ENCODE measurements at places on chromosomes 7 and 10.
A peak's percentile ranks its signal among the peaks of the same experiment; 100 is the strongest.

DNA sequence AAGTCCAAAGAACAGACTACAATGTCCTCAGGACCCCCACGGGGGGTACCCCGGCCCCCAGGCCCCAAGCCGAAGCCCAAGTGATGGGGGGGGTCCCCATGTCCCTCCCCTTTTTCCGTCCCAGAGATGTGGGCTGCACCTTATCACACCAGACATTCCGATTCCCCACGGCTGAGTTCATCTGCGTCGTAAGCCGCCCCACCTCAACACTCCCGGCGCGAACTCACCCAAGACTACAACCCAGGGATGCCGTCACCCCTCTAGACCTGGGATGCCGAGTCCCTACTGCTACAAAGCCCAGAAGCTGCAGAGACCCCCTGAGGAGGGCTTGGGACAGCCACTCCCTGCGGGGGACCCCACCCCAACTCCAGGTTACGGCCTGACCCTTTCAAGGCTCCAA, 14.5 kb downstream of the PDGFA start:
- no peak for DNase-seq

DNA sequence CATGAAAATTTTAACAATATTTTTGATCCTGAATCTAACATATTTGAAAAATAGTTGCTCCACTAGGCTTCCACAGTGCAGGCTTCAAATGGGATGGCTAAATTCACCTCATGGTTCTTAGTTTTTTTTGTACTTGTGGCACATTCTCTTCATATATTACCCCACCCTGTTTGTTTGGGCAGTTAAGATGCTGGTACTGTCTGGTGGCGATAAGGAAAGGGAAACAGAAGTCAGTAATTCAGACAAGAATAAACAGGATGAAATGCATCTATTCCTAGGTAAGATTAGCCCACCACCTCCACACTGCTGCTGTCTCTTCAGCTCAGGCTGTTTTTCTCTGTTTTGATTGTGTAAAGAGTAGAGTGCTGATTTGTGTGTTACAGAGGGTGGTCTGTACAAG, 44.2 kb downstream of the GLRX3 start:
- DNase-seq: no peak

GRCh38 chr7:100571829-100572116, 1.9 kb downstream of the SAP25 start:
- DNase-seq: no peak

- DNase-seq: no peak
Observed at GRCh38 chr10:101841826-101842225, 1.8 kb downstream of the KCNIP2 start.

GRCh38 chr7:92806496-92806895, 29.9 kb downstream of the CDK6 start:
- DNase-seq: no peak

- peak; percentile 80 for DNase-seq
Observed at GRCh38 chr7:130896898-130897514, 163.0 kb upstream of the KLF14 start.

DNA sequence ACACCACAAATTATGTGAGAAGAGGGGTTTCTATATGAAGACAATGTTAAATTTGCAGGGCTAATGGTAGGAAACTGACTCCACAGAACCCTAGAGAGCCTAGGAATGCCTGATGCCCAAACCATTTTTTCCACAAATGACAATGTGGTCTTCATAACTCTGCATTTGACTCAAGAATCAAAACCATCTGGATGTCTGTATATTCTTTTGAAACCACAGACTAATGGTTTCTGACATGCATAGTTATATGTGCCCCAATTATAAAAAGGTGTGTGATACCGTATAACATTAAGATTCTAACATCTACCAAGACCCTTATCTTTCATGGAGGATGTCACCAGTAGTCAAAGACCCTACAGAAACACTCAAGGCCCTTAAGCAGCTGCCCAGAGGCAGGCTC, 20.3 kb downstream of the SEC61G start:
- no peak for DNase-seq

GRCh38 chr7:93890464-93891068, at the start of gene TFPI2:
TFPI2 (minus strand) TSS chr7:93890753; CDS start chr7:93890678, 75 bp downstream.
- DNase-seq: peak; percentile 53

DNA sequence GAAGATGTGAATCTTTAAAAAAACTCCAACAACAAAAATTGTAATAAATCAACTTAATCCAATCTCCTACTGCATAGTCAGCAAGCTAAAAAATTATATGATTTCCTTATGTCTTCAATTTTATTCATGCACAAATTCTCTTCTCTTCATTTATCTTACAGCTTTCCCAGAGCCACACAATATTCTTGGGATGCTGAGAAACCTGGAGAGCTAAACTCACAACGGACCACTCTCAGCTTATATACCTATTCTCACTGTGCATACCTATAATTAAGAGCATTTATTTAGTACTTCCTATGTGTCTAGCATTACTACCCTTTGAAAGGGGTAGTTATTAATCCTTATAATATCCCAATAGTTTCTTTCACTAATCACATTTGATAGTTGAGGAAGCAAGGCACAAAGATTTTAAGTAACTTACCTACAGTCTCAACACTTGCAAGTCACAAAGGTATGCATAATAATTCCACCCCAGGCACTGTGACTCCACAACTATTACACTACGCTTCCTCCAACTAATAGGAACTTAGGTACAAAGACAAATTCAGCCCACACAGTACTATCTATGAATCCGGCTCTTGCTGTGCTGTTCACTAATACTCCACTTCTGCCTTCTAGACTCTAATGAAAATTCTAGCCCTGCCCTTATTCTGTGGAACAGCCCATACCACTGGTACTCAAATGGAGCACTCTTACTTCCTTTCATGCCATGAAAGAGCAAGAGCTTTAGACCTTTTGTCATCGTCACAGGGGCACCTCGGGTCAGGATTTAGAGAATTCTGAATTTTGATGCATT, 5.1 kb downstream of the CCDC71L start:
- no peak for DNase-seq

- DNase-seq: no peak
Observed at GRCh38 chr7:68689087-68689433, 909.2 kb upstream of the AUTS2 start.

- DNase-seq: peak; percentile 28
Observed at GRCh38 chr10:5775685-5776084, 37.5 kb downstream of the GDI2 start.

- peak; percentile 56 for DNase-seq
Observed at GRCh38 chr7:157568770-157569584, 232.2 kb downstream of the DNAJB6 start.

GRCh38 chr10:3460420-3461128, 288.0 kb upstream of the PITRM1 start:
- DNase-seq: no peak

GRCh38 chr7:77537136-77537777, at the start of gene PTPN12:
PTPN12 (plus strand) TSS chr7:77537295; CDS start chr7:77537547, 252 bp downstream.
- DNase-seq: peak; percentile 74

DNA sequence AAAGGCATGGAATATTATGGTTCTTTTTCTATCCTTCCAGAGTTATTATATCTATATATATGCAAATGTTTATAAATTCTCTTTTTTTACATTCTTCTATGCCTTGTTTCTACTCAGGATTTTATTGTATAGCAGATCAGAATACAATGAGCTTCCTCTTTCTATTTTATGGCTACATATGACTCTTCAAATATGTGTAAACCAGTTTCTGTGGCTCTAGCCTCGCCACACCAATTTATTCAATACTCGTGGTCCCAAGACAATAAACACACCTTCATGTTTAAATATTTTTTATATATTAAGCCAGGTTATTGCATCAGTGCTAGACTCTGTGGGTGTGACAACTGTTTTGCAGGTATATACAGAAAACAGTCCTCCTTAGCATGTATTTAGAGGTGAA, 237.5 kb upstream of the MKLN1 start:
- no peak for DNase-seq

- no peak for DNase-seq
Observed at GRCh38 chr10:98833542-98833941, 386.8 kb upstream of the HPS1 start.

- DNase-seq: no peak
Observed at GRCh38 chr10:361203-362081, 226.2 kb downstream of the ZMYND11 start.

DNA sequence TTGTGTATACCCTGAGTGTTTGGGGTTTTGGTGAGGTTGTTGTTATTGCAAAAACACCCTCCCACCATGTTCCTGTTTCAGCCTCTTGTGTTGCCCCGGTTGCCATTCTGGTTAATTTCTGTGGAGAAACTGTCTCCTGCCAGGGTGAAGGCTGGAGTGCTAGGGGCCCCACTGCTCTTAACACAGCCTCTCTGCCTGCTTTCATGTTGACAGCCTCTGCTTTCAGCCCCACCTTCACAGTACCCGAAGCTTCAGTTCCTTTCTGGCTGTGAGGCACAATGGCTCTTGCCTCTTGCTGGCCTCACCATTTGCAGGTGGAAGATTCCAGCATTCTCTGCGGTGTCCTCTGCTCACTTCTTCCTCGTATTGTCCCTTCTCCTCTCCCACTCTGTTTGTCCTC, 19.2 kb downstream of the SLC18A2 start:
- no peak for DNase-seq

- DNase-seq: no peak
Observed at GRCh38 chr10:96152437-96152836, 22.3 kb downstream of the ZNF518A start.

- DNase-seq: peak; percentile 75
Observed at GRCh38 chr10:124614003-124614659, 130.0 kb downstream of the FAM53B start.

- DNase-seq: no peak
Observed at GRCh38 chr7:158066085-158066484, 521.5 kb downstream of the PTPRN2 start.

- no peak for DNase-seq
Observed at GRCh38 chr10:97067716-97068391, 117.9 kb downstream of the SLIT1 start.

DNA sequence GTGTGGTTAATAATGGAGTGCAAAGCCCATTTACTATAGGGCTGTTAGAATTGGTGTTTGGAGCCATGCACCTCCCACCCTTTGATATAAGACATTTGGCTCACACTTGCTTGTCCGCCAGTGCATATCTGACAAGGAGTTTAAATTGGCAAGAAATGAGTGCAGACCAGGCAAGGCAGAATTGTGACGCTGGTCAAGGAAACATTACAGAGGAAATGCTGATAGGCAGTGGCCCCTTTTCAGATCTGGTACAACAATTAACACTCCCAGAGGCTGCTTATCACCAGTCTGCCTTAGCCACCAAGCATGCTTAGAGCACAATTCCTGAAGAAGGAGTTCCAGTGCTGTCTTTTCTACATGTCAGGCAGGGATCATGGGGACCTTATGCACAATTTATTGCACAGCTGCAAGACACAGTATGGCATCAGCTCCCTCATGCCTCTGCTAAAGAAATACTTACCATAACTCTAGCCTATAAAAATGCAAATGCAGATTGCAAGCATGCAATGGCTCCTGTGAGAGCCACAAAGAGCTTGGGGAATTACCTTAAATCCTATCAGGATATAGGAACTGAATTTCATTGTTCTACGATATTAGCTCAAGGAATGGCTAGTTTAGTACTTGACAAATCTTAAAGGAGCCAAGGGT, 35.2 kb downstream of the OR13A1 start:
- DNase-seq: no peak

GRCh38 chr10:98316170-98316569, 48.2 kb upstream of the LOXL4 start:
- DNase-seq: no peak

- DNase-seq: no peak
Observed at GRCh38 chr7:24501009-24501408, 72.2 kb upstream of the PALS2 start.

DNA sequence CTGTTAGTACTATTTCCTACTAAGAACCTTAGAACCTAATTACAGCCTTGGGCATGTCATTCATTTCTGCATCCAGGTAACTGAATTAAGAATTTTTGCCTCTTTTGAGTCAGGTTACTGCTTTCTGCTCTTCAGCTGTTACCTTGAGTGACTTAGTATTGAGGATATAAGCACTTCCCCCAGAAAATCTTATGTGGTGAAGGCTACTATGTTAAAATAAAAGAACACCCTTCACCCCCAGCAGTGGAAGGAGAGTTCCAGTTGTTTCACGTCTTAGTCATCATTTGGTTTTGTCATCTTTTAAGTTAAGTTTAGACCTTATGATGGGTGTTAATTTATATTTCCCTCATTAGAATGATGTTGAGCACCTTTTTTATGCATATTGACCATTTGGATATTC, 82.8 kb downstream of the GLCCI1 start:
- DNase-seq: no peak

DNA sequence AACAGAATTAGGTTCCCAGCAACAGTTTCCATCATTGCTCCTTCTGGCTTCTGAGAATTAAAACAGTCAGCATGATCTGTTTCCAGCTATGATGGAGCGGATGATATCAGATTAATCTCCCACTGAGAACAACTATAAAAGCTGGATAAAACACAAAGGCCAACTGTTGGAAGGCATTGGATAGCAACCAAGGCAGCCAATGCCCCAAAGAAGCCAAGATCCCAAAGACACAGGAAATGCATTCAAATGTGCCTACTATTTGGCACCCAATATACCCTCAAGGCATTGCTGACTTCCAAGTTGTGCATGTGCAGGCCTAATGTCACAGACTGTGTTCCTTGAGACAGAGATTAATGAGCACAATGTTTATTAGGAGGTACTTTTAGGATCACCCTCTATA, 259.3 kb downstream of the ARHGAP12 start:
- DNase-seq: no peak

DNA sequence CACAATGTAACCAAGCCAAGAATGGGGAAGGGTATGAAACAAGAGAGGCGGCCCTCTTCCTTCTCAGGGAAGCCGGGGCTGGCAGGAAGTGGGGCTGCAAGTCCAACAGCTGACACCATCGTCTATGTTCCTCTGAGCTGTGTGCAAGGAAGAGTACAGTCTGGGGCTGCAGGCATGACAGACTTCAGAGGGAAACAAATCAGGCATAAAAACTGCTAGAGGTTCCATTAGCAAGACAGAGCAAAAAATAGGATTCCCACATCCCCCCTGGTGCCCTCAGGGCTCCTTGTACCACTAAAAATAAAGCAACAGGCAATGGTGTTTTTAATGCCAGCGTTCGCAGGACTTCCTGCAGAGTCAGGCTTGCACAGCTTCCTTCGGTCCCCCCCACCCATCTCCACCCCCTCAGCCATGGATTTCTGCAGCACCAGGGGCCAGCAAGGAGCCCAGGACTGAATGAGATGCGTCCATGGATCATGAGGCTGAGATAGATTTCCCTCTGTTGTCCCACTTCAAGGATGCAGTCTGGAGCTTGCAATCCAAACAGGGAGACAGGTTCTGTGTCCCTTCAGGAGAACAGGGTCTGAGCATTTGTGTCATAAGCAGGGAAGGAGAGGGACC, 34.6 kb downstream of the KCNMA1 start:
- DNase-seq: no peak

DNA sequence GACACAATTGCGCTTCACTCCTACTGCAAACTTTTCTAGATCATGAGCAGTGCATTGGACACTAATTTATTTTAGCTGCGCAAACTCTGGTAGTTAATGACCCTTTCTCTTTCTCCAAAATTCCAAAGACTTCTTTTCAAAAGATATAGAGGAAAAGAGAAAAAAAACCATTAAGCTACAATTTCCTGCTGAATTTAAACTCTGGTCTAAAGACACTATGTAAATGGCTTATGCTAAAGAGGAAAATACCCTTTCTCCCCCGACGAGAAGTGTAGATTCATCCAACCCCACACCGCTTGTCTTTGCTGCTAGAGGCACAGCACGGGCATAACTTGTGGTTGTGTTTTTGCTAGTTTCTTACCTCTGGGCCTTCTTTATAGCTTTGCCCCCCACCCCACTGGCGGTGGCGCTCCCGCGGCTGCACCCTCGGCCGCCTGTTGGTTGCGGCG, 84.1 kb downstream of the SNX10 start:
- no peak for DNase-seq

- no peak for DNase-seq
Observed at GRCh38 chr10:84701370-84701720, 373.0 kb downstream of the CCSER2 start.

GRCh38 chr10:72322280-72323058, 32.2 kb downstream of the DNAJB12 start:
- DNase-seq: no peak
